OCI-M1 (cell line): ENCODE measurements at places on chromosomes 16 and 17.

DNA sequence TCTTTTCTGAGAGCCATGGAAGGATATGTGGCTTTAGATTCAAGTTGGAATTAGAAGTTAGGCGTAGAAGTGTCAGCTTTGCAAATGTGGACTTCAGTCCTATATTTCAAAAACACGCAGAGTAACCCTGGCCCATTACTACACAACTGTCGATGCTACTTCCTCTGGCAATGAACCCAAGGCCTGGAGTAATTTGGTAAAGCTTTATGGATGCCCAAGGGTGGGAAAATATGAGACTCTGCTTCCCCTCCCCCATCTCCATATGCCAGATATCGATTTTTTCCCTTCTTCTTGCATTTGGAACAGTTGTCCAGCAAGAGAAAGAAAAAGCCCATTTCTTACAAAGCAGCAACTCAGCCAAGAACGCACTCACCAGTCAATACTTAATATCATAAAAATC lies 2.9 kb upstream of the MAP1LC3B start:
- peak; percentile 58 for DNase-seq

GRCh38 chr17:51463353-51463752 lies 203.0 kb downstream of the UTP18 start:
- no peak for DNase-seq

DNA sequence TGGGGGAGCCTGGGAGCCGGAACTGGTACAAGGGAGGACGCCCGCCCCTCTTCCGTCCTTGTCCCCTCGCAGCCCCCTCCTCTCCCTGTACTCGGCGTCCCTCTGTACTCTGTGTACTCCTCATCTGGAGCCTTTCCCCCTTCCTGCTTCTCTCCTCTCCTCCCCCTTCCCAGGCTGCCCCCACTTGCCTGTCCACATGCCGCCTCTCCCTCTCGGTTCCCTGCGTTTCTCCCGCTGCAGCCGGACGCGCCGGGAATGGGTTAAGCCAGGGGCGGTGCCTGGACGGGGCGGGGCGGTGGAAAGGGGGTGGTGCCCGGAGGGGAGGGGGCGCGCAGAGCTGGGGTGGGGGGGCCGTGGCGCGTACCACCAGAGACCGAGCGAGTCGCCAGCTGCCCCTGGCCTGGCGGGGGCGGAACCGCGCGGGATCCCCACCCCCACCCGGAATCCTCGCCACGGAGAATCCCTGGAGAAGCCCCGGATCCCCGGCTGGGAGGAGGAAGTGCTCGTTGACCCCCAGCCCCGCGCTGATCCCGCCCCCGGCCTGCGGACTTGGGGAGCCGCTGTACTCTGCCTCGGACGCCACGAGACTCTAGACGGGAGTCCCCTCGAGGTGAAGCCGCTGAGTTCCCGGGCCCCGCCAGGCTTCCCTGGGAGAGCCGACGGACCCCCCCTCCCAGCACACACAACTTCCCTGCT lies 22.6 kb downstream of the GJD3 start:
- peak; percentile 65 for DNase-seq

- DNase-seq: no peak
These were observed 19.8 kb upstream of the SLC39A11 start for GRCh38 chr17:73112246-73112645.

- peak; percentile 46 for DNase-seq
These were observed 14.0 kb upstream of the DPEP1 start for GRCh38 chr16:89599451-89599858.

- no peak for DNase-seq
These were observed 38.0 kb upstream of the MNT start for GRCh38 chr17:2438823-2439222.

GRCh38 chr17:45200701-45201100 lies 21.0 kb upstream of the FMNL1 start:
- no peak for DNase-seq

DNA sequence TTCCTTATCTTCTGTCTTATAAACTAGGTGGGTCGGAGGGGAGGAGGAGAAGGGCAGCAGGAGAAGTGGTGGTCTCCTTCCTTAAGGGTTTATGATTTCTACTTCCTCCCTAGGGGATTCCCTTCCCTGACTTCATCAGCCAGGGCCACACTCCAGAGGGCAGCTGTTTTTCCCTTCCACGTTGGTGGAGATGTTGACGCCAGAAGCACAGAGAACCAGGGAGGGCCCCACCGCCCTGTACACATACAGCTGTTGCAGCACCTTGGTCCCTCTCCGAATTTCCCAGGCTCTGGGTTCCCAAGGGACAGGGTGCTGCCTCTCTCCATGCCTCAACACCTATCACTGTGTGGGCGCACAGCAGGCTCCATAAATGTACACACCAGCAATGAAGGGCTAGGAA lies 5.6 kb upstream of the SLC6A4 start:
- no peak for DNase-seq

- peak; percentile 80 for DNase-seq
These were observed 18.5 kb downstream of the TOP2A start for GRCh38 chr17:40399185-40399584.

- no peak for DNase-seq
These were observed 7.1 kb downstream of the MINK1 start for GRCh38 chr17:4839965-4840892.

- no peak for DNase-seq
These were observed 669 bp downstream of the RNF167 start for GRCh38 chr17:4940555-4941318.
